Stimulated activated CD8-positive, alpha-beta memory T cell treated with anti-CD3 and anti-CD28 coated beads, Interleukin-4, amount 100 ng/mL, for 4 hours (primary cell): ENCODE measurements at places on chromosomes 12 and 14.

GRCh38 chr14:101183376-101184103, 280.0 kb upstream of the RTL1 start:
- DNase-seq: no peak

DNA sequence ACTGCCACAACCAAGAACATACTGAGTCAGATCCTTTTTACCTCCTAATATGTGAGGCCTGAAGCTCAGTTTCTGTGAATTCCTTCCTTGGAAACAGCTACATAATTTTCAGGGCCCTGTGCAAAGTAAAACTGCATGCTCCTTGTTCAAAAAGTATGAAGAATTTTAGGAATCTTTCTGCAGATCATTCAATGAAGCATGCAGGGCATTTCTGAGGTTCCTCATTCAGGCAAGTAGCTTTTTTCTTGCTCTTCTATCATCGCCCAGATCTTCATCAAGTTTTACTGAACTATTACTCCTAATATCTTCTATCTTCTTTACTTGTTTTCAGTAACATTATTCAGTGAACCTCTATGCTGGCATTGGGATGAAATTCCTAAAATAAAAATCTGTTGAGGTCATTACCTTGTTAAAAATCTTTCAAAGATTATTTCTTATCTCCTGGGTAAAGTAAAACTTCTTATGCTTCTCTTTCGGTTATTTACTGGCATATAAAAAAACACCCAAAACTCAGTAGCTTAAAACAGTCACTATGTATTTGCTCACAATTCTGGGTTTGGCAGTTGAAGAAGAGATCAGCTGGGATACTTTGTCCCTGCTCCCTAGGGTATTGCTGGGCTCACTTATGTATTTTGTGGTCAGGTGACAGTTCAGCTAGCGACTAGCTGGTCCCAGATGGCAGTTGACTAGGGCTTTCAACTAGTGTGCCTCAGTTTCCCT, 42.6 kb upstream of the KRR1 start:
- DNase-seq: no peak

DNA sequence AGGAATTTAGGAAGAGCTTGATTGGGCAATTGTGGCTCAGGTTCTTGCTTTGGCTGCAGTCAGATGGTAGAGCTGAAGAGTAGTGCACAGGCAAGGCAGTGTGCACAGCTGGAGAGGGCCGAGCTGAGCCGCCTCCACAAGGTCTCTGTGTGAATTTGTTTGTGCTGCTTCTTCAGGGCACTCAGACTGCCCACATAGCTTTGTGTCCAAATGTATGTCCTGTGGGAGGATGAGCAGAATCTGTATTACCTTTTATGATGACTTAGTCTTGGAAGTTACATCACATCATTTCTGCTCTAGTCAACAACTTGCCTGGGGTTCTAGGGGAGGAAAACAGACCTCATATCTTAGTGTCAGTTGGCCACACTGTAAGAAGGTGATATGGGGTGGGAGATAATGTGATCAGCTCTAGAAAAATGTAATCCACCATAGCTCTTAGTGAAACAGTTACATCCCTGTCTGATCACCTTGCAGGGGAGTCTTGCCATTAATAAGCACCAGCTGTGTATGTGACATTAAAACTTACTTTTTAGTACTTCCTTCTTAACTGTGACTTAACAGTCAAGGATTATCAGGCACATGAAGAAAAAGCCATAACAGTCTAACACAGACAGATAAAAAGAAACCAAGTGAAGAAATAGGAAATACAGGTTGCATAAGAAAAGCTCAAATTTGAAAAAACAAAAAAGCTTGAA, 53.4 kb downstream of the RCOR1 start:
- no peak for DNase-seq

DNA sequence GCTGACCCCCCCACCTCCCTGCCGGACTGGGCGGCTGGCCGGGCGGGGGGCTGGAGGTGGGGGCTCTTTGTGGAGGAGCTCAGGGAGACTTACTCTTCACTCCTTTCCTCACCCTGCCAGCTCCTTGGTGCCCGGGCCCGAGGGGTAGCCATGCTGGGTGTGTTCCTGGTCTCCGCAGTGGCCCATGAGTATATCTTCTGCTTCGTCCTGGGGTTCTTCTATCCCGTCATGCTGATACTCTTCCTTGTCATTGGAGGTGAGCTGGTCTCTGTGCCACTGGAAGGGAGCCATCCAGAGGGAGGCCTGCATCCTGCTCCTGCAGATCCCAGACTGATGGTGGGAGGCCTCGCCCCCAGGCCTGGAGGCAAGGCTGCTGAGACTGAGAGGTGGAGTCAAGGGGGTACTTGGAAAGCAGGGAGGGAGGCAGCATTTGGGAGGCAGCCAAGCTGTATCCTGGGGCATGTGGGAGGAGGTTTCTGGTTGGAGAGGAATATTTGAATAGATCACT, 19.7 kb downstream of the SOAT2 start:
- DNase-seq: no peak

DNA sequence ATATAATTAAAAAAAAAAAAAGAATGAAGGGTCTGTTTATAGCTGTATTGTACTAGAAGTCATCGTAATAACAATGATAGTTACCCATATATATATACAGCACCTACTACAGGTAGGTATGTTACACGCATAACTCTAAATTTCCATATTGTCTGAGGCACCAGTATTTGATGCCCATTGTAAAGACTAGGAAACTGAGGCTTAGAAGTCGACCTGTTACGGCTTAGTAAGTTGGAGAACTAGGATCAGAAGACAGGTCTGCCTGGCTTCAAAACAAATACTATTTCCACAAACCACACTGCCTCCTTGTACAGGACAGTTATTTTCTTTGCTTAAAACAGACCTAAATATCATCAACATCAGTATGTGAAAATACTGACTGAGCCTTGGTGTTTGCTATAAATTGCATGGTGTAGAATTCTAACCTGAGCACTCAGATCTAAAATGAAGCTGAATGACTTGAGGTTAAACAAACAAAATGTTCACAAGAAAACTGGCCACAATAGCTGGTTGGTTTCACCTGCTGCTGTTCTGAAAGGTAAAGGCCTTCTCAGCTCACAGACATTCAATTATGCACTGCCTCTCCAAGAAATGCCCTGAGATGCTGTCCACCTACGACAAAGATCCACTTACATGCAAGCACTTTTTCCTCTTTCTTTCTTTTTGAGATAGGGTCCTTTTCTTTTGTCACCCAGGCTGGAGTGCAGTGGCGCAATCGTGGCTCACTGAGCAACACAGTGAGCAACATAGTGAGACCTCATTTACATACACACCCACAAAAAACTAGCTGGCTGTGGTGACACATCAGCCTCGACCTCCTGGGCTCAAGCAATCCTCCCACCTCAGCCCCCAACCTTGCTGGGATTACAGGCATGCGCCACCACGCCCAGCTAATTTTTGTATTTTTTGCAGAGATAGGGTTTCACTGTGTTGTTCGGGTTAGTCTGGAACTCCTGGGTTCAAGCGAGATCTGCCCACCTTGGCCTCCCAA, 35.7 kb downstream of the SSH1 start:
- no peak for DNase-seq

- no peak for DNase-seq
These were observed 123.5 kb upstream of the FBXO33 start for GRCh38 chr14:39555749-39556148.

GRCh38 chr12:48247181-48247966, 44.3 kb upstream of the OR10AD1 start:
- no peak for DNase-seq

DNA sequence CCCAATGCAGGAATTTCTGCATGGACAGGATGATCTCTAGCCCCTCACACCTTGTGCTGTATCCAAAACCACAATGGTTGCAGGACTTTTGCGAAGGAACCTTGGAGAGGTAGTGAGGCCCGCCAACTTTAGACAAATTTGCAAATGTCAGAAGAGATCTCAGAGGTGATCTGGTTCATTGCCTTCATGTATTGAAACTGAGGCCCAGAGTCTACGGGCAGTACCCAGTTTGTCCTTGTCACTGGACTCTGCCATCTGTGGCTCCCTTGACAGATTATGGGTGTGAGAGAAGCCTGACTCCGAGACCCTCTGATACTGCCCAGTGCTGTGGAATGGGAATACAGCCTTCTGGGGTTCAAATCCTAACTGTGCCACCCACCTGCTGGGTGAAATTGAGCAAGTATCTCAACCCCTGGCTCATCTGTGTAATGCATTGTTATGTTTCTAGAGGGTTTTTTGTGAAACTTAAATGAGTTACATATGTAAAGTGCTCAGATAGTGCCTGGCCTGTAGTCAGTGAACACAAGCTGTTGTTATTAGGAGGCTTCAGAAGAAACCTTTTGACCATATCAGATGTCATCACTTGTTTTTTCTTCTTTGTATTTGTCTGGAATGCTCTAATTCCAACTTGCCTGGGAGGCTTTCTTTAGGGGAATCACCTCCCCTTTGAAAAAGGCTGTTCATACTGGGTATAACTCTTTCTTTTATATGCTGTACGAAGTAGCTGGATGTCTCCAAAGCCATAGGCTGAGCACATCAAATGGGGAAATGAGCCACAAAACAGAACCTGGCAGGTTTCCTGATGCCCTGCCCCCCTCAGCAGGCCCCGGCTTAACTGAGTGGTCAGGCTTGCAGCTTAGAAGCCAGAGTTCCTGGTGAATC, 71.4 kb upstream of the SRSF5 start:
- DNase-seq: no peak

- no peak for DNase-seq
These were observed 109.3 kb upstream of the TMTC1 start for GRCh38 chr12:29893002-29893401.

- no peak for DNase-seq
These were observed 52.9 kb downstream of the ATL1 start for GRCh38 chr14:50612806-50613205.

GRCh38 chr12:29291226-29291625, 89.7 kb downstream of the ERGIC2 start:
- DNase-seq: no peak

DNA sequence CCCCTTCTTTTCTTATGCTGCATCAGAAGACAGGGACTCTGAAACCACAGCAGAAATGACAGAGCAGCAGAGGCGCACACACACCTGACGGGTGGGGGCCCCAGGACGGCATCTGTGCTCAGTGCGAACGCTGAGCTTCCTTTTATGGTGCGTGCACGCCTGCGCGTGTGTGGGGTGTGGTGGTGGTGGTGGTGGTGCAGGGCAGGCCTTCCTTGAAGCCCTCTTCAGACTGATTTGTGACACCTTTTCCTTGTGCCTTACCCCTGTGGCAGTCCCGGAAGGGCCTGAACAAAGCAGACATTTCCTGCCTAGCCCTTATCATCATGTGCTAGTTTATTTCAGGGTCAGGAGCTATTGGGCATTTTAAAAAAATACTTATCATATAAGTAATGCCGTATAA, 75.7 kb downstream of the TSPAN9 start:
- DNase-seq: no peak

- DNase-seq: no peak
These were observed 333.0 kb downstream of the CCER1 start for GRCh38 chr12:90621927-90622326.

DNA sequence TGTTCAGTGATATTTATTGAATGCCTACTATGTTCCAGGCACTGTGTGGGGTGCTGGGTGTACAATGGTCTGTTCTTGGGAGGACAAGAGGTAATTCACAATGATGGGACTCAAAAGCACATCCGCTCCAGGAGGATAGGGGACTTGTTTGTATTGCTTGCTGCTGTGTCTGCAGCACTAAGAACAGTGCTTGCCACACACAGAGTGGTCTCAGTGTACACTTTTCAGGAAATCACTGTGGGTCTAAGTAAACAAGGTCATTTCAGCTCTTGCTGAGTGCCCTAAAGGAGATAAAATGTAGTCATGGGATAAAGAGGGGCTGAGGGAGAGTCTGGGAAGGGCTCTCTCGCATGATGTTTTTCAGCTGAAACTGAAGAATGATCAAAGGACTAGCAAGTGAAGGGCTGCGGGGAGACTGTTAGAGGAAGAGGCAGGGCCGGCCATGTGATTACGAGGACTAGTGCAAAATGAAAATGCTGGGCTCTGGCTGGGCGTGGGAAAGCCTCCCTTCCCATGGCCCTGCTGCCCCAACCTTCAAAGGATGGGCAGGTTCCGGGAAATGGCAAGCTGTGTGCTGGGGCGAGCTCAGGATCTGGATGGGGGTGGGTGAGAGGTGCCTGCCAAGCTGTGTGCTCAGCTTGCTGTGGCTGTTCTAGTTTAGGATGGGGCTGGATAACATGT, 39.1 kb downstream of the ADCK1 start:
- no peak for DNase-seq

GRCh38 chr12:104788840-104789271, 169.2 kb downstream of the SLC41A2 start:
- no peak for DNase-seq

- no peak for DNase-seq
These were observed 58.3 kb downstream of the CCNK start for GRCh38 chr14:99539491-99539890.

GRCh38 chr12:26554332-26554731, 278.7 kb downstream of the ITPR2 start:
- no peak for DNase-seq

GRCh38 chr14:42323426-42323825, 716.8 kb downstream of the LRFN5 start:
- no peak for DNase-seq

DNA sequence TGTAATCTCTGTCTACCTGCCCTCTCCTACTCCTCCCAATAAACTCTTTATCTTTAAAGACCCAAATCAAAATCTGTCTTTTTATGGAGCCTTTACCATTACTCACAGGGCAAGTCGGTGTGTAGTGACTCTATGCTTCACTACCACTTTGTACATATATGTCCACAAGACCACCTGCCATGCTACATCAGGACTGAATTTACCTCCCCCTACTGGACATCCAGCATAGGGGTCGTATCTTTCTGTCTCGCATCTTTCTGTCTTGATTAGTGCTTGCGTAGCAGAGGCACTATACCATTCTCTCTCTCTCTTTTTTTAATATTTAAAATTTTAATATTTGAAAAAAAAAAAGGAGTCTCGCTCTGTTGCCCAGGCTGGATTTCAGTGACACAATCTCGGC, 587.5 kb downstream of the SOX5 start:
- no peak for DNase-seq

DNA sequence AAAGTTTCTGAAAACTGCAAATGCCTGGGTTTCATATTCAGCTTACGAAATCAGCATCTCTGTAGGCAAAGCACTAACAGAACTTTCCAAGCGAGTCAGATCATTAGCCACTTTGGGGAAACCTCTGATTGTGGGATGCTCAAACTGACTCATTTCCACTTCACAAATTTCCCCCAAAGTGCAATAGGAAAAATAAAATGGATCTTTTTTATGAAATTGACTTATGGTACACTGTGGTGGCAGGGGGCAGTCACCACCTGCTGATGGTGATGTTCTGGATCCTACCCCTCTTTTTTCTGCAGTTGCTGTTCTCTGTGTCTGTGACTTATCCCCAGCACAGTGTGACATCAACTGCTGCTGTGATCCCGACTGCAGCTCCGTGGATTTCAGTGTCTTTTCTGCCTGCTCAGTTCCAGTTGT, 5.6 kb downstream of the TCTN1 start:
- no peak for DNase-seq
